Esophagus muscularis mucosa (tissue), 4 donors: ENCODE measurements at places on chromosomes 1 and 21. TPM values are rescaled to one million over a fixed set of nuclear protein-coding genes. Genes with fewer than 3 reads are reported as not detected.

GRCh38 chr1:88800382-88801051 is 90.8 kb downstream of the GTF2B start:
- no peak for DNase-seq

GRCh38 chr1:4462831-4463484 is 191.5 kb upstream of the AJAP1 start:
- DNase-seq = no peak

DNA sequence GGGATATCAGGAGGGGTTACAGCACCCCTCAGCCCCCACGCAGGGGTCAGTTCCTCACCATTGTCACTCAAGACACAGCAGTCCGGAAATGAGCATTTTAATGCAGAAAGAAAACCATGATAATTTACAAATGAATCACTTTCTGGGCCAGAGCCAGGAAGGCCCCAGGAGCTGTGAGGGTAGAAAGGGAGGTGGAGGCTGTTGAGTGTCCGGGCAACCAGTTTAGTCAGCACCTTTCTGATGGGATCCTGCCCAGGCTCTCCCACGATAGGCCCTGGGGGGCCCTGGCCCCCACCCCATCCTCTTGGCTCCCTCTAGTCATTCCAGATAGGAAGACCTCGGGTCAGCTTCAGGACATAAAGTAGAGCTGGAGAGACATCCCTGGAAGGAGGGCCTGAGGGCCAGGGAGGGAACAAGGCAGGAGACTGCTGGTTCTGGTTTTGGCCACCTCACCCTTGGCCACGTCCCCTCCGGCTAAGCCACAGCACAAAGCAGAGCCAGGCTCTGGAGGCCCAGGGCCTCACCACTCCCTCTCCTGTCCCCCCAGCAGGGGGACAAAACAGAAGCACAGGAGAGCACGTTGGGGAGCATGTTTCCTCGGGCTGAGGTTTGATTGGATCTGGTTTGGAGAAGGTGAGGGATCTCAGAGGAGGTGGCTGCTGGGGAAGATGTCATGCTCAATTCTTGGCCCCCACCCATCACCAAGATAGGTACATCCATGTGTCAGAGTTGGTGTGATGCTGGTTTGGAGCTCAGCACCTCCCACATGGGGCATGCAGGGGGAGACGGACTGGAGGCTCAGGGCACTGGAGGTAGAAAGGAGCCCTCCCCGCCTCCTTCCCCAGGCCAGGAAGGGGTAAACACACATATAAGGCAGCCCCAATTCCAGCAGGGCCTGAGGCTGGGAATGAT is 20.6 kb downstream of the ETNK2 start:
- no peak for DNase-seq

GRCh38 chr1:119635811-119636390 is 12.2 kb downstream of the ZNF697 start:
- no peak for DNase-seq

OR6K3 gene
- total RNA-seq = not detected
